ENCODE measurements at places on chromosomes 12 and 14.

- peak; percentile 78 for DNase-seq
Measured at GRCh38 chr12:50642035-50642451, 121.9 kb upstream of the ATF1 start.

GRCh38 chr12:83271201-83271600 is 584.5 kb downstream of the TMTC2 start:
- no peak for DNase-seq

- DNase-seq = no peak
Measured at GRCh38 chr12:74984631-74985030, 225.0 kb downstream of the KCNC2 start.

- DNase-seq = peak; percentile 38
Measured at GRCh38 chr14:104870368-104871144, 5.5 kb downstream of the CEP170B start.

GRCh38 chr12:22536346-22536945 is 7.9 kb downstream of the C2CD5 start:
- DNase-seq = no peak

DNA sequence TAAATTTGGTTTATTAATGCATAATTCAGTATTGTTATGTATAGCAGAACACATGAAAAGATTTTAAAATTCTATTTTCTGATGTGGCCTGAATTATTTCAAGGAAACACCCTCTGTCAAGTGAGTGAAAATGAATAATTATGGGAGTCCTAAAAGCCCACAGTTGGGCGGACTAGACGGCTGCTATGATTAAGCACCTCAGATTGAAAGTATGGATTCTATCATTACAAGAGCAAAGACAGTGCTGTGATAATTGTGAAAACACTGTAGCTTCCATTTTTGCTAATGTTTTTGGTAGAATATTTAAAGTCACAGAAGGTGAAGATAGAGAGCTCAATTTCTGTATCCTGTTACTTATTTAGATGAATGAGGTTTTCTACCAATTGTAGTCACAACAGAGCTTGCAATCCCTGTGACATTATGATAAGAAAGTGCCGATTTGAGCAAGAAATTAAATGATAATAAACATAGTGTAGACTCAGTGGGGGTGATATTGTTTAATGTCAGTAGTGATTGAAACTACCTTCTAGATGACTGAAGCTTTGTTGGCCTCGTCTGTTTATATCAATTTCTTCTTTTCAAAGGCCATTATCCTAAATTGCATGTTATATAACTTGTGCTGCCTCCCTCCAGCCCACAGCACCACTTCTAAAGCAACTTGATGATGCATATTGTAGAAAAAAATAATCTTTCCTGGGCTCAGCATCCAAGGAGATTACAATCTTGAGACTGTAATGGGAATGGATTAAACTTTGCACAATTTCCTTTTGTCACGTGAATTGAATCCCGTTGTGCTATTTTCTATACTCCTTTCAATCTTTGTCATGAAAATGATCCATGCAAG is 359.8 kb downstream of the BTG1 start:
- no peak for DNase-seq

- DNase-seq = no peak
Measured at GRCh38 chr12:63224396-63224795, 73.4 kb upstream of the AVPR1A start.

- DNase-seq = peak; percentile 71
Measured at GRCh38 chr14:91911474-91912032, 35.9 kb downstream of the FBLN5 start.

DNA sequence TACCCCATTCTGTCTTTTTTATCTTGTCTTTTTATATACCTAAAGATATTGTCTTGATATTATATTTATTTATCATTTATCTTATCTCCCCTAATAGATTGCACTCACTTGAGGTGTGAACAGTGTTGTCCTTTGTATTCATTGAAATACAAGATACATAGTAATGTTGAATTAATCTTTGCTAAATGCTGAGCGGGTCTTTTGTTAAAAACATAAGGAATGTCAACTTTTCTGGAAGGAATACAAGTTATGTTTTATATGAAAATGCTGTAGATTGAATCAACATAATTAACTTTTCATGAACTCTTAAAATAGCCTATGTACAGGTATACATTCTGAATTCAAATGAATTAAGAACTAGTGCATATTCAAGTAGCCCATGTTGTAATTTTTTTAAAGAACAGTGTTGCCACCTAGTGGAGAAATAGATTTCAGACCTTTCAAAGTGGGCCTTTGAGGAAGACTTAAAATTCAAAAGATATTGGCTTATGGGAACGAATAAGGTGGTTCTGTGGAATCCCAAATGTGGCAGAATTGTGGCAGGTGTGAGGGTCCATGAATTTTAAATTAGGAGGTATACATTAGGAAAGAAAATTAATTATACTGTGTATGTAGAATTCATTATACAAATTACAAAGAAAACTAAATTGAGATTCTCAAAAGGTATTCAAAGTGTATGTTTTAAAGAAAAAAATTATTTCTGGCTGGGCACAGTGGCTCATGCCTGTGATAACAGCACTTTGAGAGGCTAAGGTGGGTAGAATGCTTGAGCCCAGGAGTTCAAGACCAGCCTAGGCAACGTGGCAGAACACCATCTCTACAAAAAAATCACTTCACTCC is 19.1 kb downstream of the BBOF1 start:
- DNase-seq = peak; percentile 63

DNA sequence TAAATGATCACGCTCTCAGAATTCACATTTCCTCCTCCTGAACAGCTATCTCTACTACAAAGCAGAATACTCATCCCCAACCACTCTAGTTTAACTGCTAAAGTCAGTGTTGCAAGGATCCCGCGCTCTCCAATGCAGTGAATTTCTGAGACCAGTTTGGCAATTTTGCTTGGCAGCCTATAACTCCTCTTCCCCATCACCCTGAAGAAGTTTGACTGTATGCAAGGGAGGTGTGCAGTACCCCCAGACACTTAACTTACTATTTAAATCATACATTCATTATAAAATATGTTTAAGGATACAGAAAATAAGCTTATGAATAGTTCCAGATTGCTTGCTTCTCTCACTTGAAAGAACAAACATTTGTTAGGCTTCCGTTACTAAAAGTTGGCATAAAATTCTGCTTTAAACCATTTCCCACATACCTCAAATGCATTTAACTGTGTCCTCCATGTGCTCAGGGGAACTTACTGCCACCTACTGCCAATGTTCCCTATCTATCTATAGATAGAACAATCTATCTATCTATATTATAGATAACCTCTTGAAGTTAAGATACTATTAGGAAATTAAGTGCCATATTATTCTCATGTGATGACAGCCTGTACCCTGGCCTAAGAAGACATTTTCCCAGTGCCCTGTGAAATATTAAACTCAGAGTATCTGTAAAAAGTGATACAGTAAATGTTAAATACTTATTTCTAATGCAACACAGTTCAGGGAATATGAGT is 2.4 kb downstream of the LGR5 start:
- no peak for DNase-seq

DNA sequence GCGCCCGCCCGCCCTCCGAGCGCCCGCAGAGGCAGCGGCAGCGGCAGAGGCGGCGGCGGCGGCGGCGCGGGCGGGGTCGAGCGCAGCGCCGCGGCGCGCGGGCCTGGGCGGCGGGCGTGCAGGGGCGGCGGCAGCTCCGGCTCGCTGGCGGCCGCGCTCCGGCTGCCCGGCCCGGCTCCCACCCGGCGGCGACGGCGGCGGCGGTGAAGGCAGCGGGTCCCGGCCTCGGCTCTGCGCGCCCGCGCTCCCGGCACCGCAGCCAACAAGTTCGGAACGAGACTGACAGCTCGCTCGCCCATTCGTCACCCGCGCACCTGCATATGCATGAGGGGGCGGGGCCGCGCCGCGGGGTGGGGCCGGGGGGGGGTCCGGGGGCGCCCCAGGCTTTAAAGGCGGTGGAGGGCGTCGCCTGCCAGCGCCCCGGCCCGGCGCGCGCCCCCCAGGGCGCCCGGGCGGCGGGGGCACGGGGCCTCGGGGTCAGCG is at the start of gene JAG2:
JAG2 (minus strand) TSS at position 281 of the 483 bp plus-strand sequence. CDS start 356 bp downstream, outside the sequence.
- peak; percentile 65 for DNase-seq

DNA sequence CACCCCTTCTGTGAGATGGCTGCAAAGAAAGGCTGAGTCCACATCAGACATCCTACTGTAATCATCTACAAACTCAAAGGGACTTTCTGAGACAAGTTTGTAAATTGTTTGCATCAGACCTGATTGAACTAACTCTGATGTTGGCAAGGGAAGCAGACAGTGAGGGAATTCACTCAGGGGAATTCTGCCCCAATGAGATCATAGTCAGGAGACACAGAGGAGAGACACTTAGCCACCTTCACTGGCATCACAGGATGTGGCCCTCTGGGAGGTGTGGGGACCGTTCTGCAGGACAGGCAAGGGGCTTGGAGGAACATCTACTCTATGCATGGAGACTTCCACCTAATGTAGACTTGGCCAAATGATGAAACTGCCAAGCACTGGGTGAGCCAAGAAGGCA is 70.7 kb upstream of the DDX11 start:
- DNase-seq = peak; percentile 39

DNA sequence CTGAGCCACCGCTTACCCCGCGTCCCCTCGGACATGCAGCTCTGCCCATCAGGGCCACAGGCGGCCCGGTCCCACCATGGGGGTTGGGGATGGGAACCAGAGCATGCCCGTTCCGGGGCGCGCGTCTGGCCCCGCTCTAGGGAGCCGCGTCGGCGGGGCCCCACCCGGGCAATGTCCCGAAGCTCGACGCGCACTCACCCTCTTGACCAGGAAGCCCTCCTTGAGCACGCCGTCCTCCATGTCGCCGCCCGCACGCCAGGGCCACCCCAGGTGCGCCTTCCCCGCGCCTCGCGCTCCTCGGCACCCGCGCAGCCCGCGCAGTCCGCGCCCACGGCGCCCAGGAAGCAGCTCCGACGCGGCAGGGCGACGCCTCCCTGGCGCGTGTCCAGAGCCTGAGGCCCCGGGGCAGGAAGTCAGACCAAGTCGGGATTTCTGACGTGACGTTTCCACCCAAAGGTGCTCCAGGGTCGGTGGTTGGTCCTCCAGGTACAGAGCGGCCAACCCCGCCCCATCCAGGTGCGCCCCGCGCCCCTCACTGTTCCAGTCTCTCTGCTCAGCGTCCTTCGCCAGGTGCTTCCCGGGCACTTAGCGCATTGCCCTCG is at the start of gene PLEK2:
PLEK2 (minus strand) TSS at position 346 of the 602 bp plus-strand sequence; CDS start at position 240, 106 bp downstream.
- peak; percentile 50 for DNase-seq

DNA sequence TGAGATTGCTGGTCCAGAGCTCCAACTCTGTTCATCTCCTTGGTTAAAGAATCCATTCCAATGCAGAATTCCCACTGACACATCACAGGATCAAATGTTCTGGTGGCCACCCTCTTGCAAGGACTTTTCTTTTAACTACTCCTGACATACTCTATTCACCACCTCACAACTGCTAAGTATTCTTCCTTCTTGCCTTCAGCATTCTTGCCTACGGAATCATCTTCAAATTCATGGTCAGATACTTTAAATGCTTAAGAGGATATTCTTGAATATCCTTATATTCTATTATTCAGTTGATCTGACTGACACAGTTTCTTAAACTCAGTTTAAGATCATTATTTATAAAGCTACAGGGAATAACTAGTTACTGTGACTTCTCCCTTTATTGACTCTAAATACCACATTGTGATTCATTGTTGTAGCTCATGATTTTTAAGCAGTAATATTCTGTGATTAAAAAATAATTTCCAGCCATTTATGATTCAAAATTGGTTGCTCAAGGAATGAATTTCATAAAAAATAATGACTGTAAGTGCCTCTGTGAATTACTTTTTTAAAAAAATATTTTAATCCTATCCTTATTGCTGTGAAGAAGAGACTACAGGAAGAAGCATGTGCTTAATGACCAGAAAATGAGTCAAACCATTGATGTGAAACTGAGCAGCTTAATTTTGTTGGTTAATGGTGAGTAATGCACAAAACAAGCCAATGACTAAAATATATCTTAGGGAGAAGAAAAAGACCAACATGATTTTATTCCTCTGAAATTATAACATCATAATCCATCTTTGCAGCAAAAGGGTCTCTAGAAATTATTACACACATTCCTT is 207.1 kb downstream of the PIK3C2G start:
- peak; percentile 49 for DNase-seq

DNA sequence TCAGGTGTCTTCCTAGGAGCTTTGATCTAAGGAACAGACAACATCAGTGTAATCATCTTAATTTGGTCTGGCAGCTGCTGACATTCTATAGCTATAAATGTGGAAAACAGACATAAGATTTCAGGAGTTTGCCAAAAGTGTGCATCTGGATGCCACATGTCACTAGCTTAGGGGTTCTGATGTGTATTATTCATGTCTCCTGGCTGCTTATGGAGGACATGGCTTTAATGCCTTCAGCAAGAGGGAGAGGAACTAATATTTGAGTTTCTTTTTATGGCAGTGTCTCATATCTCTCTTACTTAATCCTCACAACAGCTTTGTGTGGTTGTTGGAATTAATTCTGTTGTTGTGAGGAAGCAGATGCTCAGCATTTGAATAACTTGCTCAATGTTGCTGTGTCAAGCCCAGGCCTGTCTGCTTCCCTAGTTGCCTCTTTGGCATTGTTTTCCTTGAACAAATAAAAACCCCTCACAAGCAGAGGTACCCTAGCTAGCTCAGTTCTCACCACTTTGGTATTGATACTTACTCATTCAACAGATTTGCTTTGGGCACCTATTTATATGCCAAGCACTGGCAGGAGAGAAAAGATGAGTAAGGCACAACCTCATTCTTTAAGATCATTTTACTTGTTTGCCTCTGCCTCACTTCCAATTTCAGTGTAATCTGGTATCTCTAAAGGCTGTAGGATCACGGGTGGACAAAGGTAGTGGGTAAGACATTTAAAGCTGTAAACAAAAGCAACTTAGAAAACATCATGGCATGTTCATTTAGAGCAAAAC is 39.8 kb upstream of the EID3 start:
- DNase-seq = peak; percentile 31

GRCh38 chr12:97936165-97936564 is 473.6 kb downstream of the RMST start:
- no peak for DNase-seq

DNA sequence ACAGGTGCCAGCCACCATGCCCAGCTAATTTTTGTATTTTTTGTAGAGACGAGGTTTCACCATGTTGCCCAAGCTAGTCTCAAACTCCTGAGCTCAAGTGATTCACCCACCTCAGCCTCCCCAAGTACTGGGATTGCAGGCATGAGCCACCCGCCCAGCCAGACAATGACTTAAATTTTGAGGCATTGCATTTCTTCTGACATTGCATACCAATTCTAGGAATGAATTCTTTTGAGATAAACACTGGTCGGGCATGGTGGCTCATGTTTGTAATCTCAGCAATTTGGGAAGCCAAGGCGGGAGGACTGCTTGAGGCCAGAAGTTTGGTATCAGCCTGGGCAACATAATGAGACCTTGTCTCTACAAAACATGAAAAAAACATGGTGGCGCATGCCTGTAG is 2.5 kb upstream of the CELA1 start:
- peak; percentile 65 for DNase-seq

- no peak for DNase-seq
Measured at GRCh38 chr14:98037831-98038230, 1234.2 kb downstream of the BCL11B start.

Data from astrocyte of the hippocampus (primary cell).